ENCODE measurements at places on chromosomes 16 and 17.
A peak's percentile ranks its signal among the peaks of the same experiment; 100 is the strongest.

GRCh38 chr17:63138713-63139112, 172.7 kb downstream of the TANC2 start:
- no peak for DNase-seq

DNA sequence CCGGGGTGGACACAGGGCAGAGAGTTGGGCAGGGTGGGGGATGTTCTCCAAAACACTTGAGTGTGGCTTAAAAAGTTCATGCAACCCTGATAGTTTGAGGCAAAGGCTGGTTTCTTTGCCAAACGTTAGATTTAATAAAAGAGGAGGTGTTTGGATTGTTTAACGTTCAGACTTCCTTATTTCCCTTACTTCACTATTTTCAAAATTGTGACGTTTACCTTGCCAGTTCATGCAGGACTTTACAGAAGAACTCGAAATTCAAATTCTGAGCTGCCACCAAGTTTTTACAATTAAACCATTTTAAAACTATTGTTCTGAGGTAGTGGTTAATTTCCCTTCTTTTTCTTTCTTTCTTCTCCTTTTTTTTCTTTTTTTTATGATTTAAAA, 5.5 kb downstream of the SEC14L1 start:
- no peak for DNase-seq

GRCh38 chr16:6020162-6020985, 922.8 kb upstream of the EEF2KMT start:
- no peak for DNase-seq

- peak; percentile 33 for DNase-seq
These were observed 354.1 kb upstream of the TNRC6C start for GRCh38 chr17:77604301-77604972.

DNA sequence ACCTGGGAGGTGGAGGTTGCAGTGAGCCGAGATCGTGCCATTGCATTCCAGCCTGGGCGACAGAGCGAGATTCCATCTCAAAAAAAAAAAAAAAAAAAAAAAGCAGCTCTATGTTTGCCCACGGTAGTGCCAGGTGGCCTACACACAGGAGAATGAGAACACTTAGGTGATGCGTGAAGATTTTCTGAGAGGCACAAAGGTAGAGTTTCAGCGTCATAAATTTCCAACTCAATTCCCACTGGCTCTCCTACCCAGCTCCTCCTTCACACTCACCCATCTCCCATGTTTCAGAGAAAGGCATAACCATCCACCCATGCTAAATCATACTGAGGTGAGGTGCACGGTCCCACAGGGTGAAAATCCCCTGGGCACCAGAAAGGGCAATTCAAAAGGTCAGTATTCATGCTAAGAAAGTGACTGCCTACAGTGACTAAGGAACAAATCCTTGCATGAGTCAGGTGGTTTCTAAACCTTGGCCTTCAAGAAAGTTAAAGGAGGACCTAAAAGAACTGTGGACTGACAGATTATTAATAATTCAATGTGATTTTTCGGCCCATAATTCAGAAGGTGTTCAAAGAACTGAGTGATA, 4.8 kb downstream of the DCAKD start:
- DNase-seq: no peak

DNA sequence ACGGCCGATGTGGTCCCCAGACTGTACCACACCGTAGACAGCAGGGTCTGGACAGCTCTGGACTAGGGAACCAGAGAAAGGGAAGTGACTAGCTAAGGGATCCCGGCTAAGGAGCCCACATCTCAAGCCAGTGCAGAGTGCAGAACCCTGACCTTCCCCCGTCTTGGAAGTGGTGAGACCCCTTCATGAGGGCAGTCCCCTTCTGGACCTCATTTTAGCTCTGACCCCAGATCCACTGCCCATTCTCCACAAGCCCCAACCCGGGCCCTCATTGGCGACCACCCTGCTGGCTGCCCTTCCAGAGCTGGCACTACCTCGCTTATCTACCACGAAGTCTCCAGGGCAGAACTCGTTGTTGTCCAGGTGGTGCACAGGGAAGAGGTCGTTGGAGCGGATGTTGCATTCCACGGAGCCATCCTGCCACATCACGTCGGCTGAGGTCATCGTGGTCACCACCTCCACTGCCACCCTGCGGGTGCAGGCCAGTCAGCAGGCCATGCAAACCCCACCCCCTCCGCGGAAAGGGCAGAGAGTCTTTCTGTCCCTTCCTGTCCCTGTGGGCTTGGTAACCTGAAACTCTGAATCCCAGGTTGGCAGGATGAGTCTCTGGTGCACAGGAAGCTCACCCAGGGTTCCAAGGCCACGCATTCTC, 14.2 kb downstream of the SPHK1 start:
- no peak for DNase-seq

- DNase-seq: no peak
These were observed 43.8 kb downstream of the SOCS1 start for GRCh38 chr16:11211977-11212797.

GRCh38 chr16:1093284-1094123, 2.5 kb downstream of the C1QTNF8 start:
- DNase-seq: peak; percentile 76

- DNase-seq: no peak
These were observed 16.7 kb downstream of the CDK5R1 start for GRCh38 chr17:32503251-32504165.

DNA sequence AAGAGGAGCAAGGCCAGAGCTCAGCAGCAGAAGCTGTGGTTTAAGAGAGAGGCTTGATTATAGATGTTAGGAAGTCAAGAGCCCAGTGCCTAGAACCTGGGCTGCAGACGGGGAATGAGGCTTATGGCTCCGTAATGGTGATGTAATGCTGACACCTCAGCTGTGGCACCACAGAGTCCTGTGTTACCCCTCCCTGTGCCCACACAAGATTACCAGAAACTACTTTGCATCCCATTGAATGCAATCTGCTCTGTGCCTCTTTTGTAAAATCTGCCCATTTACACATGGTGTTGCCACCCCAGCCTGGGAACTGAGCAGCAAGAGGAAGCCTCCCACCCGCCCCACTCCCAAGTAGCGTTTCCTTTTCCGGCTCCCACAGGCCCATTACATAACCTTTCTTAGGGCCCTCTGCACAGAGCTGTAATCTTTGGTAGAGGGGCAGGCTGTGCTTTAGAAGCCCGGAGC, 57.0 kb downstream of the PITPNC1 start:
- no peak for DNase-seq

DNA sequence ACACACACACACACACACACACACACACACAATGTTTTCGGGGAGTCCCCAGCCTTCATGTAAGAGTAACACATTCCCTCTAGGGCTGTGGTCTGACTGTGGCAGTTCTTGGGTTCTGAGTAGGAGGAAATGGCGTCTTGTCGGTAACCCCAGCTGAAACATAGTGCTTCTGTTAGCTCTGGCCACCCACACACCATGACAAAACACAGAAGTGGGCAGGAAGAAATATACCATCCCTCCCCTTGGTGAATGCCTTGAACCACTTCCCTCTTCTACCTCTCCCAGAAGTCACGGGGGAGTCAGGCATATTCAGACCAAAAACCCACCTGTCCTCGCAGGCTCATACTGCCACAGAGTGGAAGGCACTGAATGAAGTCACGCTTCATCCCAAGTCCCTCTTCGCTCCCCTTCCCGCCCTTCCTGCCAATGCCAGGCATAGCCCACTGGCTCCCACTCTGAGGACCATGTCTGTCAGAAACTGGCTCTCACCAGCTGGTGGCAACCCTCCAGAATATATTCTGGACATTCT, 11.5 kb downstream of the SLC35B1 start:
- no peak for DNase-seq

DNA sequence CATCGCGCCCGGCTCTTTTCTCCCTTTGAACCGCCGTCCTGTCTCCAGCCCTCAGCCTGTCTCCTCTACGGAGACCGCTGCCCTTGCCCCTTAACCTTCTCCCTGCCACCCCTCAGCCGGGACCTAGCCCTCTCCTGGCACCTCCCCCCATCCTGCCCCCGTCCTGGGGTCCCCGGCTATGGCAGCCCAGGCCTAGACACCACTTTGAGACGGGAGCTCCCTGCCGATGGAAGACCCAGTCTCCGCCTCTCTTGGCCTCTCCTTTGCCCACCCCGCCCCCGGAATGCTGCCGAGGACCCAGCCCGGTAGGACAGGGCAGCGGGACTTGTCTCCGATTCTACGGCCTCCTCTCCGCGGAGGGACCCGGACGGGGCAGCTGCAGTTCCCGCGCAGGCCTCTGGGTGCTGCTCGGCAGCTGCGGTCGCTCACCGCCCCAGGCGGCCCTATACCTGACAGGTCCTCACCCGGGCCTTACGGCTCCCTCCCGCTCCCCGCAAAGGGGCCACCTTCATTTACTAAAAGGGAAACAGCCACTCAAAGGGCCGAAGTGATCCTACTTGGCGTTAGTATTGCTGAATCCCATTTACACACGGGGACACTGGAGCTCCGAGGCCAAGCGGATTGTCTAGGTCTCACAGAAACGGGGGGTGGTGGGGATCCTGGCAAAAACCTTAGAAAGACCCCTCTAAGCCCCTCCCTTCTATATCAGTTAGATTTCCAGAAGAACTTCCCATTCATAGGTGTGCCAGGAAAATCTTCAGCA, 32.6 kb upstream of the TAC4 start:
- peak; percentile 85 for DNase-seq

DNA sequence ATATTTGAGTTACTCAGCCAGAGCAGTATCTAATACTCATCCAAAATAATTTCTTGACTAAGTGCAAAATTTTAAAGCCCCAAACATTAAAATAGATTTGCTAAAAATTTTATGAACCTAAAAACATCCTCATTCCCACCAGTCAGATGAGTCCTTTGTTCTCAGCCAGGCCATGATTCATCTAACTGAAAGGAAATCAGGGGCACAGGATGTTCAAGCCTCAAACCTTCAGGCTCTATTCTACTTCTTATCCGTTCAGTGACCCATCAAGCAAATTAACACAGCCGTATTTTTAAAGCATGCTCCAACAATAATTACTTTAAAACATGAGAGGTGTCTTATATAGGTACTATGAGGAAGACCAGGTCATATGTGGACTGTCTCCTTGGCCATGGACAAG, 176.5 kb upstream of the MON1B start:
- no peak for DNase-seq
